ENCODE measurements at places on chromosomes 2 and 18. TPM values are rescaled to one million over a fixed set of nuclear protein-coding genes. Genes with fewer than 3 reads are reported as not detected.

Gene GNAL
- 0.36 TPM for total RNA-seq

Gene ITPRIPL1
- 0.29 TPM for total RNA-seq

Gene LIMS3
- total RNA-seq = 17.0 TPM

Gene RNF144A
- not detected for total RNA-seq

Gene C2orf78
- total RNA-seq = not detected

Gene DYTN
- total RNA-seq = not detected

Gene RPRD1A
- total RNA-seq = 65.7 TPM

Measured in myocyte (in vitro differentiated cells).